Fibroblast of lung (primary cell): ENCODE measurements at places on chromosomes 1 and 21.
A peak's percentile ranks its signal among the peaks of the same experiment; 100 is the strongest.

DNA sequence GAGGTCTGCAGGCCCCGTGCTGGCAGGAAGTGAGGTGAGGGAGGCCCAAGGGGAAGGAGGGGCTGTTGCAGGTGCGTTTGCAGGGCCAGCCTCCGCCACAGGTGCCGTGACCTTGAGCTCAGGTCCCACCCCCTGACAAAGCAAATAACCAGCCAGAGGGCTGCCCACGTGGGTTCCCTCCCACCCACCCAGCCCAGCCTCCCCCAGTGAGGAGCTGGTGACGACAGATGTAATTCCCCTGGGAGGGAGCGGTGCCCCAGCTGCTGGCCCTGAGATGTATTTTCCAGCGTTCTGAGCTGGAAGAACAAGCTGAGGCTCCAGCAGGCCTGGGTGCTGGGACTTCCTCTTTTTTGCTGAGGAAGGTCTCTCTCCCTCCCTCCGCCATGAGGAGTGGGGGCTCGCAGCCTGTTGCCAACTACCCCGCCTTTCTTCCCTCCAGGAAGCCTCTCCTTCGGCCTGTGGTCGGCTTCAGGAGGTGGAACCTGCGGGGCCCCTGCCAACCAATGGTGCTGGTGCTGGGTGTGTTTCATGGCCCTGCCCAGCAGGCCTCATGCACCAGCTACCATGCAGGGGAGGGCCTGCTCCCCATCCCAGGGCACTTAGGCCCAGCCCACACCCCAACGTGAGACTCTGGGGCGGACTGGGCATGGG is 153.2 kb downstream of the PRDM16 start:
- DNase-seq: no peak

- peak; percentile 69 for DNase-seq
Observed at GRCh38 chr21:38280454-38280853, 23.7 kb downstream of the KCNJ15 start.

DNA sequence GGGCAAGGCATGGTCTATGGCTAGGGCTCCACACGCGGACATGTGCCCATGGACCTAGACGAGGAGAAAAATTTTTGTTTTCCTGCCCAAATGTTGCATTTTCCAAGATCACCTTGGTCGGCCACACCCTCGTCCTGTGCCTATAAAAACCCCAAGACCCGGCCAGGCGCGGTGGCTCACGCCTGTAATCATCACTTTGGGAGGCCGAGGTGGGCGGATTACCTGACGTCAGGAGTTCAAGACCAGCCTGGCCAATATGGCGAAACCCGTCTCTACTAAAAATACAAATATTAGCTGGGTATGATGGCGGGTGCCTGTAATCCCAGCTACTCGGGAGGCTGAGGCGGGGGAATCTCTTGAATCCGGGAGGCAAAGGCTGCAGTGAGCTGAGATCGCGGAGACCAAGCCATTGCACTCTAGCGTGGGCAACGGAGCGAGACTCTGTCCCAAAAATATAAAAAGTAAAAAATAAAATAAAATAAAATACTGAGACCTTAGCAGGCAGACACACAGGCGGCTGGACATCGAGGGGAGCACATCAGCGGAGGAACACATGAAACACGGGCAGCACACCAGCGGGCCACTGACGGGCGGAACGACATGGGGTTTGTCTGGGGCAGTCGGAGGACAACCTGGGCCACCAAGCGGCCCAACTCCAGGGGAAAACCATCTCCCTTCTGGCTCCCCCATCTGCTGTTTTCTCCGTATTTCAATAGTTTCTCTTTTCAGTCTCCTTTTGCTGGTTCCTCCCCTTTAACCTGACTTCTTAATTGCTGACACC is 60.7 kb upstream of the TBX15 start:
- DNase-seq: no peak

DNA sequence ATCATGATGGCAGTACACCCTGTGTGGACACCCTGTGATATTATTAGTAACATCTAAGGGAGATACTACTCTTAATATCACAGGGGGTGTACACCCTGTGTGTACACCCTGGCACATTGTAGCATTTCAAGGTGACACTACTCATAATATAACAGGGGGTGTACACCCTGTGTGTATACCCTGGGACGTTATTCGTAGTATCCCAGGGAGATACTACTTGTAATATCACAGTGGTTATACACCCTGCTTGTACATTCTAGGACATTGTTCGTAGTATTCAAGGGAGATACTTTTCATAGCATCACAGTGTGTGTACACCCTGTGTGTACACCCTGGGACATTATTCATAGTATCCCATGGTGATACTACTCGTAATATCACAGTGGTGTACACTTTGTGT is 67.4 kb upstream of the CNIH3 start:
- DNase-seq: no peak

GRCh38 chr1:241592273-241592958 is 47.8 kb downstream of the CHML start:
- peak; percentile 80 for DNase-seq
